ENCODE measurements at places on chromosomes 12 and 14.

GRCh38 chr12:124030510-124030909, 57.5 kb downstream of the ZNF664 start:
- DNase-seq: no peak

DNA sequence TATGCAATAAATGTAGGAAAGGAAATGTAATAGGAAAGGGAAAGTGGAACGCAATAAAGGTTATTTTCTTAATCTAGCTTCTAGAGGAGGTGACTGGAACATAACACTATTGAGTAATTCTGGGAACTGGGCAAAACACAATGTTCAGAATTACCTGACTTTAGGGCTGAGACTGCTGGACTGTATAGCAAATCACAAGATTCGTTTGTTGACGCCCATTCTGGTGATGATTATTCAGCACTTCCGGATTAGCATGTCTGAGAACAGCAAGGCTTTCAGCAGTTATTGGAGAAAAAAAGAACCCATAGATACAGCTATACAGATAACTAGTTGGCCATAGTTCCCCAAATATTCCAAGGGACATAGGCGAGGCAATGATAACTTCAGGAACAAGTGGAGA, 2.3 kb upstream of the KLRD1 start:
- DNase-seq: no peak

- peak; percentile 41 for DNase-seq
Observed at GRCh38 chr14:23551266-23552028, at the start of gene ZFHX2. Gene ZFHX2, minus strand, starts transcription at chr14:23551765. Its CDS starts 16,440 bp downstream, at chr14:23535325.

GRCh38 chr12:115172521-115172920, 488.5 kb upstream of the TBX3 start:
- DNase-seq: no peak

GRCh38 chr12:126163984-126164383, 1098.7 kb downstream of the AACS start:
- DNase-seq: no peak

All from stimulated activated CD8-positive, alpha-beta memory T cell treated with anti-CD3 and anti-CD28 coated beads, Interleukin-4, amount 100 ng/mL, for 1 hour (primary cell).